Left cardiac atrium (tissue), 4 donors: ENCODE measurements at places on chromosomes 16 and 17. TPM values are rescaled to one million over a fixed set of nuclear protein-coding genes. Genes with fewer than 3 reads are reported as not detected.

CCDC40 gene
- 9.8 TPM for total RNA-seq

EPX gene
- total RNA-seq, result not detected

DNA sequence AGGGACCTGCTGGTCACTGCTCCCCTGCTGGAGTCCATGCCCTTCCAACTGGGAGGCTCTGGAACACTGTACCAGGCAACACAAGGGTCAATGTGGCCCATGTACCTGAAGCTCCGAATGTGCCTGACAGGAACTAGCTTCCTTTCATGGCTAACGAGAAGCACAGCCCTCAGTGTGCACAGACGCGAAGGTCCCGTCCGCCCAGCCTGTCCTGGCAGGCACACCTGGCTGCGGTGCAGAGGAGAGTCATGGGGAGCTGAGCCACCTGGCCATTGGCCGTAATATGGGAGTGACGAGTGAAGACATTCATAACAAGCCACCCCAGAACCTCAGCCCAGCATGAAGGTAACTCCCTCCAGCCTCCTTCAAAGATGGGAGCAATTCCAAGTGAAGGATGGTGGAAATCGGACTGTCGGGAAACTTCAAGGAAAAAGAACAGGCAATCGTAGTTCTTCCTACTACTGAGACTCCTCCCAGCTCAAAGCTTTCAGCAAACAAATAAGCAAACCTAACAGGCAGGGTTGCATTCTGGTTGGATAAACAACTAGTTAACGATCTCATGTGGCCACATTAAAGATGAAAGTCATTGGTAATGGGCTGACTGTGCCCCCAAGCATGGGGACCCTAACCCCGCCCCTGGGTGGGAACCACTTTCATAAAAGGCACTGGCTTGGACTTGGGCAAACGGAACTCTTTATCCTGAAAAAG is 13.2 kb downstream of the TMEM11 start:
- no peak for DNase-seq

DNA sequence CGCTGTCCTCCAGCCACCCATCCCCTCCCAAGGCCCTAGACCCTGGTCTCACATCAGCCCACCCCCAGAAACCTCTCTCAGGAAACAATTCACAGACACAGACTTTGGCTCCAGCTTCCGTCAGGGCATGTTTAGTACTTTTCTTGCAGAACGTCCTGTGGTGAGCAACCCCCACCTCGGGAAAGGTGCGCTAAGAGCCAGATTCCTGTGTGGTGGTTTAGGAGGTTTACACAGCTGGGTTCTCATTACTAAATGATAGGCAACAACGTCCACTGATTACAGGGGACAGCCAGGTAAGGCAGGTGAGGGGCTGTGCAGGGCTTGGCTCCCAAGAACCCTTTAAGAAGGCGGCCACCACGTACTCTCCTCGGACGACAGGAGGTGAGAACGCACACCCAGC is 29.3 kb downstream of the KIFC3 start:
- no peak for DNase-seq
